ENCODE measurements at places on chromosomes 4 and X.

- DNase-seq = no peak
These were observed 1.5 kb downstream of the PGRMC1 start for GRCh38 chrX:119237562-119237942.

GRCh38 chr4:129641179-129641578 lies 545.2 kb downstream of the C4orf33 start:
- no peak for DNase-seq

- no peak for DNase-seq
These were observed 105.6 kb upstream of the PGRMC2 start for GRCh38 chr4:128393101-128393704.

GRCh38 chr4:6987588-6987961 lies 55.6 kb upstream of the TADA2B start:
- no peak for DNase-seq

DNA sequence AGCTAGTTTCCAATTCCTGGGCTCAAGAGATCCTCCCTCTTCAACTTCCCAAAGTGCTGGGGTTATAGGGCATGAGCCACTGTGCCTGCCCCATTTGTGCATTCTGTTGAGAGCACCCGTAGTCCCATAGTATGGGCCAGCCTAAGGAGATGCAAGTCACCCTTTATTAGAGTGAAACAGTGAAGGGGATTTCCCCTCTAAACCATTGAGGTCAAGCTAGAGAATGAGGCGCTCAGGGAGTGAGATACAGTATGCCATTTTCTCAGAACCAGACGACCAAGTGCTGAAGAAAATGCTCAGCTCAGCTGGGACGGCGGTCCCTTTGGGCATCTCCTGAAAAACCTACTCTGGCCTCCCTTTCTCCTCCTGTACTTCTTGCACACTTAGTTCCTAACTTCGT lies 18.7 kb downstream of the RNF4 start:
- DNase-seq = no peak

GRCh38 chr4:3729882-3730226 lies 36.3 kb upstream of the ADRA2C start:
- DNase-seq = no peak

GRCh38 chr4:81904121-81904520 lies 432.4 kb upstream of the RASGEF1B start:
- no peak for DNase-seq

GRCh38 chrX:41516456-41516855 lies 69.3 kb downstream of the NYX start:
- no peak for DNase-seq

DNA sequence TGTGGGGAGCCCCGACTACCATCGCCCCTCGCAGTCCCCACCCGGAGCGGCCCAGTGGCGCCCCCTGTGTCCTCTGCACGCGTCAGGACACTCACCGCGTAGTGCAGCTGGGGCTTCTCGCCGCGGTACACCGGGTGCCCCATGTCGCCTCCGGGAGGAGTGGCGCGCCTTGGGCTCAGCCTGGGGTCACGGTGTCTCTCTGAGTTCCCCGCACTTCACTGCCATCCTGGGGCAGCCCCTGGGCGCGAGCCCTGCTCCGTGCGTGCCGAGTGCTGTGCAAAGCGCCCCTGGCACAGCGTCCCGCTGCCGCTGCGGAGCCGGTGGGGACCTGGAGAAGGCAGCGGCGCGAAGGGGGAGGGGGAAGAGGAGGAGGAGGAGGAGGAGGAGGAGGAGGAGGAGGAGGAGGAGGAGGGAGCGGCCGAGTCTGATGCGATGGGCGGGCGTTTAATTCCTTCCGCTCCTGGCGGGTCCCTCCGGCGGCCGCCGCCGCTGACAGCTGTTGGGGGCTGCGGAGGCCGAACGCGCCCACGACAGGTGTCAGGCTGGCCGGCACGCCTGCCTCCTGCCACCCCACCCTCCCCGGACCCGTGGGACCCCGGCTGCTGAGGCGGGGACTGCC lies 134.3 kb downstream of the AMELX start:
- DNase-seq = no peak

- DNase-seq = no peak
These were observed 194.2 kb downstream of the NWD2 start for GRCh38 chr4:37438564-37439279.

- no peak for DNase-seq
These were observed 35.1 kb upstream of the TACR3 start for GRCh38 chr4:103754844-103755243.

- DNase-seq = no peak
These were observed 114.8 kb upstream of the NEIL3 start for GRCh38 chr4:177194906-177195305.

DNA sequence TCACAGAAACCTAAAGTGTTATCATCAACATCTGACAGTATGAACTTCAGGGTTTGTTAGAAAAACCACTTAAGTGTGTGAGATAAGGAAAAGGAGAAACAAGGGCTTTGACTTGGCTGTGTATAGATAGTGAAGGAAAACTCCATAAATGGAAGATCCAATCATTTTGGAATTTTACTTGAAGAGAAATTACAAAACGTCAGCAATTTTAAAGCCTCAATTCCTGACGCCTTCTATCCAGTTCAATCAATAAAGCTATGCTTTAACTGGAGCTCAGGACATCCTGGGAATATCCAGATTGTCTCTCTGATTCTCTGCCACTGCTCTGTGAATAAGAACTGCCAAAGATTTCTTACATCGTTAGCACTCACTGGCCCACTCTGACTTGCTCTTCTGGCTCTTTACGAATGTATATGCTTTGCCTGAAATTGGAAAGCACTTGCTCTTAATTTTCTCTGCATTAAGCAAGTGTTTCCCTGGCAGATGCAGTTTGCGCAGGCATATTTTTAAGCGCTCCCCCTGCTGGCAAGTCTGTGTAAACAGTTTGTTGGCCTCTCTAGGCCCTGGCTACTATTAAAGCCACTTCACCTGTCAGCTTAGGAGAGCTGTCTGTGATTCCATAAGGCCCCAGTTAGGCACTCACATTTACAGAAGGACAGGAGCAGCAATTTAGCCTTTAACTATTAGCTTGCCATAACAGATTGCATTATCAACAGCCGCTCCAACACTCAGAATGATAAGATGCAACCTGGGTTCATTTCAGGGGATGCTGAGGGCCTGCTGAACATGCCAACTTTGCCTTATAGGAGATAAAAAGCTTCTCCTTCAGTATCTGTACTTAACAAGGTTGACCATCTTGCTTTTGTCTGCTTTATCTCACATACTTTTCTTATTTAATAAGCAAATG lies 251.4 kb upstream of the DDX53 start:
- DNase-seq = peak; percentile 6

DNA sequence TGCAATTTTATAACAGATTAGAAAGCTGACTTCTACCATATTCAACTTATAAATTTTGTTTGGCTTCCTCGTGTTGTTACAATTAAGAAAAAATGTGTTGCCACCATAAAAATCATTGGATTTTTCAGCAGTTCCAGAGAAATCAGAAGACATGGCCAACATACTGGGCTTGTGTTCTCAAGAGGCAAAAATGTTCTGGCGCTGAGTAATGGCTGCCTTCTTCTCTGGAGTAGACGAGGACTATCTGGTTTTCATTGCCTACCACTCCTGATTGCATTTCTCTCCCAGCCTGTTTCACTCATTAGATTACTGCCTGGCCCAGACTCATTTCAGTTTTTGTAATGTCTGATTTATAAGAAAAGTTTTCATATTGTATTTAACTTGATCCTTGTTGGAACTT lies 122.3 kb downstream of the ARHGAP10 start:
- no peak for DNase-seq

GRCh38 chrX:57977992-57978391 lies 67.7 kb upstream of the ZXDA start:
- DNase-seq = no peak

GRCh38 chrX:72094894-72095293 lies 36.8 kb downstream of the RTL5 start:
- peak; percentile 24 for DNase-seq

DNA sequence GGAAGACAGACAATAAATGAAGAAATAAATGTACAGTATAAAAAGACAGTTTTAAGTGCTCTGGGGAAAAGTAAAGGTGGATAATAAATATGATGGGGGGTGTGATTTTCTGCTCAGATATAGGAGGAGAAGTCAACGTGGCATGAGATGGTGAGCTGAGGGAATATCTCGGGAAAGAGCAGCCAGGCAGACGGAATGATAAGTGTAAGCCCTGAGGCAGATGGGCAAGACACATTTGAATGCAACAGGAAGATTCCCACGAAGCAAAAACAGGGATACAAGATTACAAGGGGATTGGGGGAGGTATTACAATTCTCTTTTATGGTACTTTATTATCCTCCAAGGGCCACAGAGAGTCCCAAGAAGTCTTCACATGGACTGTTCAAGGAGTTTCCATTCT lies 11.1 kb downstream of the ANXA3 start:
- DNase-seq = no peak

GRCh38 chrX:136589966-136590365 lies 58.0 kb downstream of the VGLL1 start:
- DNase-seq = no peak

GRCh38 chr4:183801457-183802165 lies 103.5 kb upstream of the STOX2 start:
- DNase-seq = no peak

GRCh38 chr4:107988763-107989035 lies 990 bp upstream of the HADH start:
- no peak for DNase-seq

DNA sequence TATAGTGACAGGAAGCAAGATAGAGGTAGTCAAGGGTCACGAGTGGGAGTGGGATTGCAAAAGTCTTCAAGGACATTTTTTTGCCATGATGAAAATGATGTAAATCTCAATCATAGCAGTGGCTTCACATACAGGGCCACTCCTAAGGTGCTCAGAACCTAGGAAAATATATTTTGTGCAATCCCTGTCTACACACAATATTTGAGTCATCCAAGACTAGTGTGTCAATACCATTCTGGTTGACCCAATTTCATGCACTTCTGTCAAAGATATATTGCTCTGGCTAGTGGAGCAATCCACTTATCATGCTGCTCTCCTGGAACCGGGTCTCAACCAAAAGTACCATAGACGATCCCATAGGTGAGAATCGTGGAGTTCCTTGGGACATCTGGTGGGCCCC lies 24.2 kb upstream of the XPNPEP2 start:
- DNase-seq = no peak

DNA sequence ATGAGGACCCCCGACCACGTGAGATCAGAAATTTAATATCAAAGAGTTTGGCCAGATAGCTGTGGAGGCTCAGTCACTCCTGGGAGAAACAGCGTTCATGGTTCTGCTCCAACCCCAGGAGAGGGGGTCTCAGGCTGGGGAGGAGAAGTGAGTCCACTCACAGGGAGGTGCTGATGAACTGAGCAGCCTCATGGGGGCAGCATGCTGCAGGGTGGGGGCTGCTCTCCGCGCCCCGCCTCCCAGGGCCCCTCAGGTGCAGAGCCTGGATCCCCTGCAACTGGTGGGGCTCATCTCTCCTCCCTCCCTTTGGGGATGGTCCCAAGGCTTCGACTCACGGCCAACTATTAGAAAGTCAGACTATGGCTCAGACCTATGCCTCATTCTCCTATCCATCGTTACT lies 26.6 kb upstream of the C4orf50 start:
- DNase-seq = no peak

DNA sequence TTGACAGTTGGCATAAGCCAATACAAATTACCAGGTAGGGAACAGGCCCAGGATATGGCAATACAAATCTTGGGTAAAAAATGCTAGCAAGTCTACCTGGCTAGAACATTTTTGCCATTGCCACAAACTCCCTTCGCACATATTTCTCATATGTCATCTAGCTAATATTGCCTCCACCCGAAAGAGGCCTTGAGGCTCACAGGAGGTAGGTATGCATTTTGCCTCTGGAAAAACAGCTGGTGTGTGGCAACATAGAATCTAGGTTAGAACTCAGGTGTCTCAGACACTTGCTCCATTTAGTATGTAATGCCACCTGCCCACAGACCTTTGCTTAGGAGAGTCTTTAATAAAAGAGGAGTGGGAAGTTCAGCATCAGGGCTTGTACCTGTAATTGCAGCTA lies 16.3 kb upstream of the RAPGEF2 start:
- DNase-seq = no peak

- no peak for DNase-seq
These were observed 48.1 kb upstream of the IL13RA1 start for GRCh38 chrX:118679290-118679689.

GRCh38 chrX:149570668-149571067 lies 16.6 kb downstream of the MAGEA9B start:
- no peak for DNase-seq

DNA sequence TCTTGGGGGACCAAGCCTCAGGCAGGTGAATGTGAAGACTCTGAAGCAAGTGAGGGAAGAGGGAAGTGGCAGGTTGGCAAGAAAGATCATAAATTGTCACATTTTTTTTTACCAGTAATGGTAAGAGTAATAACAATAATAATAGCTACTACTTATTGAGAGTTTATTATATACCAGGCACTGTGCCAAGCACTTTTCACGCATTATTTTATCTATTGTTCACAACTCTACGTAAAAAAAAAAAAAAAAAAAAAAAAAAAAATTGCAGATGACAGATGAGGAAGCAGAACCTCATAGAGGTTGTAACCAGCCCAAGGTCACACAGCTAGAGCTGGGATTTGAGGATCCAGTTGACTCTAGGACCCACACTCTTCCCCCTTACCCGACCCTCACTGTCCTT lies 40.9 kb downstream of the TSC22D3 start:
- DNase-seq = no peak

DNA sequence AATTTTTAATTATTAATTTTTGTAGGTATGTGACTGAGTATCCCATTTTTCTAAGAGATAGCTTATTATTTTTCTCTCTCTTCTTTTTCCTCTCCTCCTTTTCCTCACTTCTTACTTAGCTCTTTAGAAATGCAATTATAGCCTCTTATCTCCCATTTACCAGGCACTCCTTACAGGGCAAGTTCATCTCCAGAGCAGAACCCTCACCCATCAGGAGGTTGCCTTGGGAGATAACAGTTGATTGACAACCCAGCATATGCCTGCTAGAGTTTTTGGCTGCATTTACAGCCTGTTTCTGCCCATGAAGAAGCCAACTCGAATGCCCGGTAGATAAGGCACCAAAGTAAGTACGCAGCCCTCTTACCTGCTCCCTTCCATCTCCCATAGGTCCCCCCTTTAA lies 572.9 kb upstream of the ZFP42 start:
- no peak for DNase-seq

DNA sequence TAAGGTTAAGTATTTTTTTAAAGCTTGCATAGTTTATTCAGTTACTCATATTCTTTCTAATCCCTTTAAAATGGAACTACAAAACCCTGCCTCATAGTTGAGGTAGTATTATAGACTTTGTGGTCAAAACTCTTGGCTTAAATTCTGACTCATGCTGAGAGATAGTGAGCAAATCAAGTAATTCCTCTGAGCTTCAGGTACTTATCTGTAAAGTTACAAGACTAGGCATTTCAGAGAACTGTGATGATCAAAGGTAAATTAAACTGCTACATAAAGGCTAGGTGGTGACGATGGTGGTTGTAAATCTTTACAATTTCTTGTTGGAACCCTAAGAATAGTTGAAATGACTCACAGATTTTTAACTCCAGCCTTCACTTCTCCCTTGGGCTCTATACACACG lies 3.2 kb upstream of the CLOCK start:
- no peak for DNase-seq

DNA sequence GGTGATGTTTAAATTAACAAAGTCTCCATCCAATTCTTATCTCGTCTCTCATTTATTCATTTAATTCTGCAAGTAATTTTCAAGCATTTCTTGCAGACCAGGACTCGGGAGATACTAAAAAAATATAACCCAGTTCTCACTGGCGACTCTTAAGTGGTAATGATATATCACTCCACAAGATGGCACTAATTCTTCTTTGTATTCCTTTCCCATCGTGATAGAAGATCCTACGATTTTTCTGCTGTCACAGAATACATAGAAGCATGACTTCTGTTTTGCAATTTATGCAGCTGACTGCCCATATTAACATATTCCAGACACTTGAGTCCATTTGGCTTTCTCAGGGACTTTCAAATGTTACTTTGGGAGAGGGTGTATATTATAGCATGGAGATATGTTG lies 64.0 kb upstream of the FGF13 start:
- DNase-seq = no peak
